Common myeloid progenitor, CD34-positive (primary cell): ENCODE measurements at places on chromosomes 1 and 21.

DNA sequence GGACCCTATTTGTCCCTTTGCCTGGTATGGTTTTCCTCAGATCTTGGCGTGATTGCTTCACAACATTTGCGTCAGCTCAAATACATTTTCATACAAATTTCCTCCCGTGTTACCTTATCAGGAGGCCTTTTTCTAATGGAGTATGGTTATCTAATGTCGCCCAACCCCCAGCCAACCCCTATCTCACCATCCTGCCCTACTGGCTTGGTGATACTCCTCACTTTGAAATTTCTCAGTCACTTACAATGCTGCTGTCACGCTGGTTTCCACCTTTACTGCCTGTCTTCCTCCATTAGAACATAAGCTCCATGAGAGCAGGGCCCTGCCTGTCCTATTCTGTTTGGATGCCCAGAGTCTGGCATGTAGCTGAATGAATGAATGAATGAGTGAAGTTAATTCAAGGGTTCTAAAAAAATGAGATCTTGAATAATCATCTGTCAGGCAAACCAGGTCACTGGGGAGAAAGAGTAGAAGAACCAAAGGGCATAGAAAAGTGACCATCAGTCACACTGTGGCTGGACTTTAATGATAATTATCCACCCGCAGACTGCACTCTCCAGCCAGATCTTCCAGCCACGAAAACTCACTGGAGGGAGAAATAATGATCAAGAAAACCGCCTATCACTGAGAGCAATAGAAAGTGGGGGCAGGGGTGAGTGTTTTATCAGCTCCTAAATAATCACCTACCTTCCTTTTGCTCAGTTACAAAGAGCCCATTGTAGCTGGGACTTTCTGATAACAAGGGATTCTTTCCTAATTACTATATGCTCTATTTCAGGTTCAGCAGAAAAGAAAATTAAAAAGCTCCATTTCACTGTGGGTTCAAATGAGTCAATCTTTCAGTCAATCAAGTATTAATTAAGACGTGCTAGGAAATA is 21.3 kb downstream of the KIAA0040 start:
- no peak for DNase-seq

- no peak for DNase-seq
Measured at GRCh38 chr1:200877839-200878551, 5.2 kb downstream of the GPR25 start.

DNA sequence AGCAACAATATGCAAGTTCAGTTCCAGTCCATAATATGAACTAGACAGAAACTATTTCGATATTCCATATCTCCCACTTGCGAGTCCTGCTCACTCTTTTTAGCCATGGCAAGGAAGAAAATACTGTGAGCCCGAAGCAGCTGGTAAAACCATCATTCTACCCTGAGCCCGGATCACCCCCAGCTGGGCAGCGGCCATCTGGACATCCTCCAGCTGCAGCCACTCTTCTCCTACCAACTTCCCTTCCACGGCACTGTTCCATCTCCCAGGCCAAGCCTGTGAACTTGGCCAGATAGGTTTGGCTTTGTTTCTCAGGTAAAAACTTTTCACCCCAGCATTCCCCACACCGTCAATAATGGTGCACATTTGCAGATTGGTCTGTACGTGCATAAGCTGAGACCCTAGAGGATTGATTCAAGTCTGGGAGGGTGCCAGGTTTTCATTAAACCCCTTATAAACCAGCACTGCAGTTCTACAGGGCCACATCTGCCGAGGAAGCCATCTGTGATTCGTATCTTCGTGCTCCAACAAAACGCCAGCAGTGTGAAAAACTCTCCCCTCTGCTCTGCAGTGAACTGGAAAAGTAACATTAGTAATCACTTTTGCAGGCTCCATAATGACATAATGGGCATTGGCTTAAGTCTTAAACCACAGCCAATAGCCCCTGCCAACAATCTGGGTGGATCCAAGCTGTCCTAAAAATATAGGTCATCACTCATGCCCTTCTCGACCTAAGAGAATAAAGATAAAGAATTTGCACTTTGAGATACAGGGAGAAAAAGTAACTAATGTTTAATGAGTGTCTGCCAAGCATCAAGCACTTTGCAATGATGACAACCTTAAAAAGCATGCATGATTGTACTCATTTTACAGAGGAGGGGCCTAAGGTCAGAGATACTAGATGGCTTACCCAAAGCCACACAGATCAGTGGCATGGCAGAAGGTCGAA is 205.1 kb downstream of the PLPP3 start:
- no peak for DNase-seq

DNA sequence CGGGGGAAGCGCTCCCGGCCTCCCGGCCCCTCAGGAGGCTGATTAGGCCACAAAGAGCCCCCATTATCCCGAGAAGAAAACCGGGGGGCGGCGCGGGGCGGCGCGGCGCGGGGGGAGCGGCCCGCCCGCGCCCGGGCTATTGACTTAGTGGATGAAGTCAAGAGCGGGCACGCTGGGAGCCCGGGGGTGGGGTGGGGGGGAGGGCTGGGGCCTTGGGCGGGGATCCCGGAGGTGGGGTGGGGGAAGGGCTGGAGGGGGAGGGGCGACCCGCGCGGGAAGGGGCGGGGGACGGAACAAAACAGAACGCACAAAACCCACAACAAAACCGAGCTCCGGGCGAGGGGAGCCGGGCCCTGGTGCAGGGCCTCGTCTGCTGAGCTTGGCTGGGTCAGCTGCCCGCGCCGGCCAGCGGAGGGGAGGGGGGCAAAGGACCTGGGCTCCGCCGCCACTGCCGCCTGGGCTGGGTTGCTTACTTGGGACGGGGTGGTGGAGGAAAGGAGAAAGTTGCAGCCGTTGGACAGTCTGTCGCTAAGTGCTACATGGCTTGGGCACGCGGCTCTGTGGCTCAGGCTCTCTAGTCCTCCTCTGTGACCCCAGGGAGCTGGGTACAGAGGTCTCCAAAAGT is 16.3 kb downstream of the PAX7 start:
- no peak for DNase-seq

GRCh38 chr1:39901464-39901713 is 328 bp downstream of the MYCL start:
- peak; percentile 33 for DNase-seq

- no peak for DNase-seq
Measured at GRCh38 chr1:224770336-224770693, 154.2 kb downstream of the CNIH3 start.

GRCh38 chr21:14737922-14738321 is 191.8 kb upstream of the SAMSN1 start:
- peak; percentile 90 for DNase-seq

- DNase-seq, result no peak
Measured at GRCh38 chr1:3368711-3369445, 85.6 kb upstream of the ARHGEF16 start.

DNA sequence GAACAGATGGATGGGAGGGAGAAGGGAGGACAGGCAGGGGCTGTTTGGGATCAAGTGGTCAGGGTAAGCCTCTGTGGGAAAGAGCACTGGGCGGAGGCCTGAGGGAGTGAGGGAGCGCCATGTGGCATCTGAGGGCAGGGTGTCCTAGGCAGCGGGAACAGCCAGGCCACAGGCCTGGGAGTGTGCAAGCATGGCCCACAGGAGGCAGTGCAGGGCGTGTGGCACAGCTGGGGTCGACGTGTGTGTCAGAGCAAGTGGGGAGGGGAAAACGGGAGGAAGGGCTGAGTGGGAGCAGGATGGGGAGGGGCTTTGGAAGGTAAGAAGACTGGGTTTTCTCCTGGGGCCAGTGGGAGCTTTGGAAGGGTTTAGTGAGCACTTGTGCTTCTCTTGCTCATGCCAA is 143.4 kb downstream of the SYF2 start:
- no peak for DNase-seq

- no peak for DNase-seq
Measured at GRCh38 chr1:207787776-207788175, 35.9 kb downstream of the CD46 start.

- DNase-seq, result peak; percentile 74
Measured at GRCh38 chr21:44013380-44014088, 1.4 kb downstream of the TRAPPC10 start.

DNA sequence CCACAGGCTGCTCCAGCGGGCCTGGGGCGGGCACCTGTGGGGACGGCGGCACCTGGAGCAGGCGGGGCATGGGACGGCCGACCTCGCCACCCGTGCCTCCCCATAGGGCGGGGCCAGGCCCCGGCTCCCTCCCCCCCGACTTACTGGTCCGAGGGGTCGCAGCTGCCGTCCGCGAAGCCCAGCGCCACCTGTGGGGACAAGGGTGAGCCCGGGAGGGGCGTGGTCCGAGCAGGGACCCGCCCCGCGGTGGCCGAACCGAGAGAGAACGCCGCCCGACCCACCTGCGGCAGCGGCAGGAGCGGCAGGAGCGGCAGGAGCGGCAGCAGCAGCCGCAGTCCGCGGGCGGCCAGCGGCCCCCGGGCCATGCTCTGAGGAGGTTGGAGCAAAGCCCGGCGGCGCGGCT is at the start of gene TMEM52:
Gene TMEM52 (minus strand): TSS at position 379 of the 403 bp plus-strand sequence. CDS start 14 bp downstream, at position 365.
- DNase-seq, result no peak
